Panc1 (cell line): ENCODE measurements at places on chromosomes 13 and 19. TPM values are rescaled to one million over a fixed set of nuclear protein-coding genes. Genes with fewer than 3 reads are reported as not detected.

HSD17B14 gene
- total RNA-seq: 20.8 TPM

ZNF383 gene
- 9.1 TPM for total RNA-seq

ZNF43 gene
- 27.7 TPM for total RNA-seq

KDM4B gene
- 18.4 TPM for total RNA-seq

TLE6 gene
- 4.0 TPM for total RNA-seq

IL17D gene
- 0.46 TPM for total RNA-seq

SF3A2 gene
- 103 TPM for total RNA-seq

STXBP2 gene
- total RNA-seq: 102 TPM

SSC5D gene
- total RNA-seq: 13.0 TPM

DENND1C gene
- 0.39 TPM for total RNA-seq

CLEC4G gene
- total RNA-seq: not detected

EDDM13 gene
- total RNA-seq: not detected

SYNGR4 gene
- 0.39 TPM for total RNA-seq

PPP2R1A gene
- total RNA-seq: 146 TPM

ZNF600 gene
- 13.6 TPM for total RNA-seq

METTL21C gene
- not detected for total RNA-seq

OR4F17 gene
- not detected for total RNA-seq

PLVAP gene
- 0.08 TPM for total RNA-seq

CAMSAP3 gene
- 1.7 TPM for total RNA-seq

SPATA13 gene
- total RNA-seq: 7.9 TPM

RPL18A gene
- 1,352 TPM for total RNA-seq

MAP3K10 gene
- total RNA-seq: 255 TPM
